ENCODE measurements at places on chromosomes 3 and 15.

- DNase-seq = no peak
These were observed 3.5 kb downstream of the SLITRK3 start for GRCh38 chr3:165192610-165193192.

DNA sequence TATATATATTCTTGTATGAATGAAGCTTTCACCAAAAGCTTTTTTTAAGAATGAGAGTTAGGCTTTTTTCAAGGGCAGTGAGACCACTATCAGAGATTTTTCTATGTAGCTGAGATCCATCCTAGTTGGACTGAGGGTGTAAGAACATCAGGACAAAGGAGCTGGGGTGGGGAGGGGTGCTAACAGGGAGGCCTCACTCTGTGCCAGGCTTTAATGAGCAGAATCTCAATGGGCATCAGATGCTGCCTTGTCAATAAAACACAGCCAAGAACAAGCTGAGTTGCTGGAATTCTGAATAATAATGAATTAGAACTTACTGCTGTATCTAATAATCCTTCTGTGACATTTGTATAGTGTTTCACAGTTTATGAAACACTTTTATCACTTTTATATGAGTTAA lies 41.4 kb upstream of the USP3 start:
- no peak for DNase-seq

DNA sequence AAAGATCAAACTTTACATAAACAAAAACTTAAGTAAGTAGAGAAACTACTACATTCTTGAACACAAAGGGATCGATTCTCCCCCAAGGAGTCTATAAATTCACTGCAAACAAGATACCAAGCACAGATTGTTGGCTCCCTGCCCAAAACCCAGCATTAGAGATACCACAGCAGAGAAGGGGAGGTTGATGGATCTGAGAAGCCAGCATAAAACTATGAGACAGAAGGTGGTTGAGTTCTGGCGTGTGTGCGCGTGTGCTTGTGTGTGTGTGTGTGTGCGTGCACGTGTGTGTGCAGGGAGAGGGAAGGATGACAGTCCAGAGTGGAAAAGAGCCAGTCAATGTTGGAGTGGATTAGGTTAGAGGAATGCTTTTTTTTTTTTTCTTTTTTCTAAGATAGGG lies 143.2 kb upstream of the PRR20G start:
- no peak for DNase-seq

DNA sequence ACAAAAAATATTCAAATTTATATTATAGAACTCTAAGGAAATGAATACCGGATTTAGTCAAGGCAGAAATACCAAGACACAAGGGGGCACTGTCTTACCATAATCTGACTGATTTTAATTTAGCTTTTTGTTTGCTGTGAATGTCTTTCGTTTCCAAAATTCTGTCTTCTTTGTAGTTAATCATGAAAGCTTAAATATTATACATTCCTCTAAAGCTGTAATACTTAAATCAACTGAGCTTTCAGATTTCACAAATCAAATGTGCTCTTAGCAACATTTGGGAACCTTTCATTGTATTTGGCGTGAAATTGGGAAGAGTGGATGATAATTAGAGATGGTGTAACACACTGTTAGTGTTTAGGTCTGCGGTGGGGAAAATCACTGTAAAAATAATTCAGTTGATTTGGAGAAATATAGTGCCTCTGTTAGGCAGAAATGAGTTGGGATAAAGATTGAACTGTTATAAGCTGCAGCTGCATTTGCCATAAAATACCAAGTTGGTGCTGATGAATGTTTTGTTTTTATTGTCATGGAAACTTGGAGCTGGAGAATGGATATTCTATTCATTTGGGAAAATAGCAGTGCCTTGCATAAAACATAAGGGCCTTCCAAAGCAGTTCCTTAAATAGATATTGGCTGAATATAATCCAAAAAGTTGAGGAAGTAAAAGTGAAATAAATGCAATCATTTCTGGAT lies 228.2 kb downstream of the TCF12 start:
- DNase-seq = no peak

GRCh38 chr3:141816958-141817357 lies 53.8 kb downstream of the GRK7 start:
- DNase-seq = no peak

DNA sequence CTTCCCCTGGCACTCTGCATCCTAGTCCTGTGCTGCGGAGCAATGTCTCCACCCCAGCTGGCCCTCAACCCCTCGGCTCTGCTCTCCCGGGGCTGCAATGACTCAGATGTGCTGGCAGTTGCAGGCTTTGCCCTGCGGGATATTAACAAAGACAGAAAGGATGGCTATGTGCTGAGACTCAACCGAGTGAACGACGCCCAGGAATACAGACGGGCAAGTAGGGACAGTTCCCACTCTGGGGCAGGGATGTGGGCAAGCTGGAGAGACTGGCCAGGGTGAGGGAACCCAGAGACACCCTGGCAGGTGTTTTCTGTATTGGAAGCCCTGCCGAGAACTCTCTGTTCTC lies 247 bp downstream of the FETUB start:
- no peak for DNase-seq

GRCh38 chr3:45538641-45538986 lies 55.9 kb upstream of the LIMD1 start:
- no peak for DNase-seq

DNA sequence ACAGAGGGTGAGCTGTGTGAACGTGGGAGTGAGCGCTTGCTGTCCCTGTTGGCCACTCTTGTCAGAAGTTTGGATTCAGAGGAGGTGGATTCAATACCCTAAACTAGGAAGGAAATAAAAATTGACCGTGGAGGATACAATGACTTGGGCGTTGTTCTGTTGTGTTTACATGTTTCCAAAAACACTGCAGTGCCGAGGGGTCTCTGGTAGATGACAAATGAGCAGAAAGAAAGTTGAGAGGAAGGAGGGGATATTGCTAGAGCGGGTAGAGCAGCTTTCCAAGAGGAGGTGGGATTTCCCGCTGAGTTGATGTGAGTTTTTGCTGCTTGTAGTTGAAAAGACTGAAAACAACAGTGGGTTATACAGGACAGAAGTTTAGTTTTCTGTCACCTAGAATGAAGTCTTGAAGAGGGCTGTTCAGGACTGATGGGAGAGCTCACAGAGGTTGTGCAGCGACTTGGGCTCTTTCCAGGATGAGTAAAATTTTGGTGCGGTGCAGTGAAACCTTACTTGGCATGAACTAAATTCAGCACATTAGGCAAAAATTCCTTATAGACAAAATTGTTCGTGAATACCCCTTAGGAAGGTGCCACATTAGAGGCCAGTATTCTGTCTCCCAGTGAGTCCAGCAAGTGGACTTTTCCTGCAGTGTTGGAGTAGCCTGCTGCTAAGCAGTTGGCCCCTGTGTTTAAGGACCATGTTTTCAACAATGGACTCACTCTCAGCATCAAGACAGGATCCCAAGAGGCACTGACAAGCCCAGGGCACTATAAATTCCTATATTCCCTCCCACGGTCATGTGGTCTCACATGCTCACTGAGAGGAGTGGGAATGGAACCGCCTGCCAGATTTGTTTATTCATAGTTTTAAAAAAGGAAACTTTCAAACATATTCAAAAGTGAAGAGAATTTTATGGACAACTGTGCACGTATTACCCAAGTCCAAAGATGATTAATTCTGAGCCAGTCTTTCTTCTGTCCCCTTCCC lies 435.0 kb upstream of the C2CD4B start:
- no peak for DNase-seq

DNA sequence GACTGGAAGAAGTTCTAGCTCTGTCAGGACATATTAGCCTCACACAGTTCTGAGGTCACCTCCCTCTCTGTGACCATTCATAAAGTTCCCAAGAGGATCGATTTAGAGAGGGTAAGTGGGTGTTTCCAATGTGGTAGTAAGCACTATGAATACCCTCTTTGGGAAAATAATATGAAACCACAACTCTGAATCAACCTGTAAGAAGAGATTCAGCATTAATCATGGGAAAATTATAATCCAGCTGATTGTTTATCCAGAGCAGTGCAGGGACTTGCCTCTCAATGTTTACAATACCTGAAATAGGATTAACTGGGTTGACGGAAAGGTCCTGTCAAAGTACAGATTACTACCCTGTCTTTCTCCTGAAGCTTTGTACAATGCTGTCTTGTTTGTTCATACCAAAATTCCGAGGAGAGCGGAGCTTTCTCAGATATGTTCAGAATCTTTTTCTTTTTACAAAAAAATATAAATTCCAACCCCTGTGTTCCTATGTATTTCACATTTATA lies 302.9 kb upstream of the DPPA4 start:
- DNase-seq = no peak

- no peak for DNase-seq
These were observed 376.2 kb downstream of the EDEM1 start for GRCh38 chr3:5563537-5564277.

DNA sequence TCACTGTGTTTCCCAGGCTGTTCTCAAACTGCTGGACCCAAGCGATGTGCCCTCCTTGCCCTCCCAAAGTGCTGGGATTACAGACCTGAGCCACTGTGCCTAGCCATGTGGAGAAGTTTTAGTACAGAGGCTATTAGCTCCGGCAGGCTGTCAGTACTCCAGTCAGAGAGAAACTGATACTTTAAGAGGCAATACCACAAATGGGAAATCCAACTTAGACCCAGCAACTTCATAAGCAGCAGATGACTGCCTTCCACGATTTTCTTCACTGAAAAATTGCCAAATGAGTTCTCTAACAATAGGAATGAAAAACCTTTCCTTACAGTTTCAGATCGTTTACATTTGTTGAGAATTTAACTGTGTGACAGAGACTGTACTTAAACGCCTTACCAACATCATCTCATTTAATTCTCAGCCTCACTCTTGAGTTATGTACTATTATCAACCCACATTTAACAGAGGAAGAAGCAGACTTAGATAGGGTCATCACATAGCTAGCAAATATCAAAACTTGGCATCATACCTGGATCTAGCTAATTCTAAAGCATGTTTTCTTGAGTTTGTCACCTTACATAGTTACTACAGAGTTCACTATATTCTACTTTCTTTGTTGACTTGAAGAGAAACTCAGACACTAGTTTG lies 127.4 kb downstream of the TCF12 start:
- DNase-seq = no peak

DNA sequence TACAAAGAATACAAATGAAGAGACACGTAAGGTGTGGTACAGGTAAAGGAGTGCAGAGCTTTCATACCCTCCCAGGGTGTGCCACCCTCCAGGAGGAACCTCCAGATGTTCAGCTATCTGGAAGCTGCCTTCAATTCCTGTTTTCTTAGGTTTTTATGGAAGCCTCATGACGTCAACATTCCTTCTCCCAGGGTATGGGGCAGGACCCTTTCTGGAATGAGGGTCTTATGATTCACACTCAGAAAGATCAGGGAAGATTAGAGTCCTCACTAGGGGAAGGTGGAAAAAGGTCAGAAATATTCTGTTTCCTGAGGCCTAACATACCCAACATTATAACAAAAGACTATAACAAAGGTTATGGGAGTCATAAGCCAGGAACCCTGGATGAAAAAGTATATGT lies 99.8 kb upstream of the PLCL2 start:
- no peak for DNase-seq

GRCh38 chr15:35397027-35397426 lies 148.9 kb downstream of the DPH6 start:
- no peak for DNase-seq

GRCh38 chr3:52480768-52481715 lies 14.1 kb upstream of the STAB1 start:
- no peak for DNase-seq

DNA sequence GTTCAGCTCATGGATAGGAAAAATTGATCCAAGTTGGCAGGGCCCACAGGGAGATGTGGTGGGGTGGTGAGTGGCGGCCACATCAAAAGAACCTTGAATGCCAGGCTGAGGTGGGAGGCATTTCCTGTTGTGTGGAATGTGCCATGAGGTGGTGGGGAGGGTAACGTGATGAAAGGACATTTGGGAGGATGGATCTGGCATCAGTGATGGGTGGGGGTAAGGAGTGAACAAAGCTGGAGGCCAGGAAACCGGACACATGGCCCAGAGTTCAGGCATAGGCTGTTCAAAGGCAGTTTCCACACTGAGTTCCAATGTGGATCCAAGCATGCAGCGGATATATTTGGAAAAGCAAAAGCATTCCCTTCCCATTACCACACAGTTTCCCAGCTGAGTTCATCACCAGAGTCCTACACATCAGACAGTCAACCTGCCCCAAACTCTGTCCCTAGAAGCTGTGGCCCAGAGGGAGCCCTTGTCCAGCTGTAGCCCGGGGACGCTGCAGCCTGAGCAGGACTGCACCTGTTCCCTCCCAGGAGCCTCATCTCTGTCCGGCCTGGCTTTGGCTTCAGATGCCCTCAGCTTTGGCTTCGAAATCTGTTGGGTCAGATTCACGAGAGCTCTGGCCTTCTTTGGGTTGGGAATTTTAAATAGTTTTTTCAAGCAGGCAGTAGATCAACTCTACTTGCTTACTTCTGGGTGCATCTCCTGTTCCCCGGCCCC lies 37.8 kb upstream of the GOLGA6B start:
- DNase-seq = no peak

GRCh38 chr3:67521053-67521646 lies 133.3 kb downstream of the SUCLG2 start:
- DNase-seq = no peak

- DNase-seq = no peak
These were observed 254.1 kb upstream of the ARPP21 start for GRCh38 chr3:35385271-35385670.

- DNase-seq = no peak
These were observed 329.8 kb upstream of the PROK2 start for GRCh38 chr3:72114773-72115172.

DNA sequence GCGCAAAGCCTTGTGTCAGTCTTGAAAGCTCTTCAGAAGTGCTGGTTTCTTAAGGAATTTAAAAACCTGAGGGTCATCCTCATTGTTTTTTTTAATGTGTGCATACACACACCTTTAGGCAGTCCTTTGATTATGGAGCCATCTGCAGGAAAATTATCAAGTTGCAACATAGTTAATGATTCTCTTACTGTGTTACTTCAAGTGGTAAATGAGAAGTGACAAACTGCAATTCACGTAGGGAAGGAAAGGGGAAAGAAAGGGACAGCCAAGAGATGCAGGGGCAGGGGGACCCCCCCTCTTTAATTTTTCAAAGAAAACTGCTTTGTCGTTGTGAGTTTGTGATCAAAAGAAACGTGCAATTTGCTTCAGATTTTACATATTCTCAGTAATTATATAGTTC lies 162.4 kb upstream of the CGNL1 start:
- DNase-seq = no peak

GRCh38 chr3:25430935-25431770 lies 3.1 kb downstream of the RARB start:
- no peak for DNase-seq

GRCh38 chr3:65635657-65636056 lies 403.1 kb downstream of the MAGI1 start:
- DNase-seq = no peak

GRCh38 chr15:92884436-92885223 lies 15.5 kb upstream of the CHD2 start:
- DNase-seq = no peak

- no peak for DNase-seq
These were observed 208.8 kb upstream of the IL12A start for GRCh38 chr3:159779883-159780282.

- no peak for DNase-seq
These were observed 139.3 kb upstream of the PRR20G start for GRCh38 chr3:127427156-127427555.

DNA sequence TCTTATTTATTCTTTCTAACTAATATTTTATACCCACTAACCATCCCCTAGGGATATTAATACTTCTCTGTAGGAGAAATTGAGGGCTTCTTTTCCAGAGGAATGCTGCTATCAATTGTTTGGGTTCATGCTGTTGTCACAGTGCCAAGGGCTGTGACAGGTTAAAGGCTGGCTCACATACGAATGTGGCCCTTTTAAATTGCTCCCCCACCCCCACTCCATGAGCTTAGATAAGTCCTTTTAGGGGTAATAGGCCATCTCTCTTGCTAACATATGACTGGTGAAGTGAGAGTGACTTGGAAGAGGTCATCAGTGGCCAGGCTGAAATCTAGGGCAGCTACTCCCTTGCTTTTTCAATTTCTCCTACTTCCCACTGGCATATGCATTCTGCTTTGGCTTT lies 121.9 kb upstream of the DPH6 start:
- DNase-seq = no peak
